EL (cell line): ENCODE measurements at places on chromosomes 11 and 22.

DNA sequence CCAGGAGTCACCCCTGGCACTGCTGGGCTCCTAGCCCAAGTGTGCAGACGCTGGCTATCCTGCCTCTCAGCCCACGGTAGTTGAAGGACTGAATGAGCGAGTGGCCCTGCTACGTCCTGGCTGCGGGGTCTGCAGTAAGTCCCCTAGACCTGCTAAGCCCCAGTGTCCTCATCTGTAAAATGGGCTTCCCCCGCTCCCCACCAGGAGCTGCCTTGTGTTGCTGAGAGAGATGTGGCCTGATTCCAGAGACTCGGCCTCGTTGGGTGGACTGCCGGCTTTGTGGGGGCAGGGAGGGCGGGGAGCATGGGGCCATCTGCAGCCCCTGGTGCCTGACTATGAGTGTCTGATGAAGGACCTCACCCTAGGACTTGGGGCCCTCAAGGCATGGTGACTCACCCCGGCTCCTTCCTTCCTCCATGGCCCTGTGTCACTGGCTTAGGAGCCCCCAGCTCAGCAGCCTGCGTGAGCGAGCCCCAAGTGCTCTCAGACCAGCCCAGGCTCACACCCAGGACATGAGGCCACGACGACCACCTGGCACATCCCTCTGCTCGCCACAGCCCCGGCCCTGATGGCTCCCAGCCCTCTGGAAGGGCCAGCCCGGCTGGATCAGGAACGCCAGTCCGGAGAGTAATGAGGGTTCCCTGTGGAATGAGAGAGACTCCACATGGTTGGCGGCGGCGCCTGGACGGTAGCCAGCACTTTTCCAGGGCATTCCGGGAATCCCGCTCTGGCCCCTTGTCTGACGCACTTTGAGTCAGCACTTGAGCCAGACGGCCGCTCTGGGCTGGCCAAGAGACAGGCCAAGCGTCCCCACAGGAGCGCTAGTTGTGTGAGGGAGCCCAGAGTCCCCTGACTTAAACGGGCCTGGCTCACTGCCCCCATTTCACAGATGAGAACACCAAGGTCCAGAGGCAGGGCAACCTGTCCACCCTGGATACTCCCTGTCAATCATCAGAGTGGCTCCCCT is 50.5 kb upstream of the SHISAL1 start:
- DNase-seq, result peak; percentile 98

DNA sequence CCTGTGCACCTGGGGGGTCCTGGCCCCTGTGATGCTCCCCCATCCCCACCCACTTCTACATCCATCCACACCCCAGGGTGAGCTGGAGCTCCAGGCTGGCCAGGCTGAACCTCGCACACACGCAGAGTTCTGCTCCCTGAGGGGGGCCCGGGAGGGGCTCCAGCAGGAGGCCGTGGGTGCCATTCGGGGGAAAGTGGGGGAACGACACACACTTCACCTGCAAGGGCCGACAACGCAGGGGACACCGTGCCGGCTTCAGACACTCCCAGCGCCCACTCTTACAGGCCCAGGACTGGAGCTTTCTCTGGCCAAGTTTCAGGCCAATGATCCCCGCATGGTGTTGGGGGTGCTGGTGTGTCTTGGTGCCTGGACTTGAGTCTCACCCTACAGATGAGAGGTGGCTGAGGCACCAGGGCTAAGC is 20.0 kb upstream of the TALDO1 start:
- DNase-seq, result no peak

DNA sequence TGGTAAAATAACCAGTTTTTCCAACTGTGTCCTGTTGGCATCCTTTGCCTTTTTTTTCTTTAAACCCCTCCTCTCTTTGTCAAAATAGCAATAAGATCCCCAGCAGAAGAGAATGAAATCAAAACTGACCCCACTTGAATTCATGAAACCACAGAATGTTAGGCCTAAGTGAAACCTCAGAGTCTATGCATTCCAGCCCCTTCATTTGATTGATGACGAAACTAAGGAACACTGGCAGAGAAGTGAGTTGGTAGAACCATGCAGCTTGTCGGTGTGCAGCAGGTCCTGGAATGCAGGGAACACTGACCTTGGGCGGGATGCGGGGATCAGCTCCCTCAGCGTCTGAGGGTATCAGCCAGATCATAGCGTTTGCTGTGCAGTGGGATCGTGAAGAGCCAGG is 57.5 kb downstream of the GRK3 start:
- DNase-seq, result peak; percentile 42

DNA sequence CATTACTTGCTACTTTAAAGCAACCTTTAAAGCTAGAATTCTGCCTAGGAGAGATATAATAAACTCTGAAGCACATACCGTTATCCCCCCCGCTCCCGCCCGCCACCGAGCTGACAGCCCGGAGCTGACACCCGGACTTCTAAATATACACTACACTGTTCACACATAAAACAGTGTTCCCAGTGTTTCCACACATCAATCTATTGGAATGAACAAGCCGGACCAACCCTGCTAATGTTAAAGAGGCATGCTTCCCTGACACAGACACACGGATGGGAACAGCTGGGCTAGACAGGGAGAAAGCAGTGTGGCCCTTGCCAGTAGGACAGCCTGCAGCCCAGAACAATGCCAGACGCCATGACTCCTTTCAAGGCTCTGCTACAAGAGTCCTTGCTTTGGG is 108.4 kb upstream of the CSNK2A3 start:
- no peak for DNase-seq

DNA sequence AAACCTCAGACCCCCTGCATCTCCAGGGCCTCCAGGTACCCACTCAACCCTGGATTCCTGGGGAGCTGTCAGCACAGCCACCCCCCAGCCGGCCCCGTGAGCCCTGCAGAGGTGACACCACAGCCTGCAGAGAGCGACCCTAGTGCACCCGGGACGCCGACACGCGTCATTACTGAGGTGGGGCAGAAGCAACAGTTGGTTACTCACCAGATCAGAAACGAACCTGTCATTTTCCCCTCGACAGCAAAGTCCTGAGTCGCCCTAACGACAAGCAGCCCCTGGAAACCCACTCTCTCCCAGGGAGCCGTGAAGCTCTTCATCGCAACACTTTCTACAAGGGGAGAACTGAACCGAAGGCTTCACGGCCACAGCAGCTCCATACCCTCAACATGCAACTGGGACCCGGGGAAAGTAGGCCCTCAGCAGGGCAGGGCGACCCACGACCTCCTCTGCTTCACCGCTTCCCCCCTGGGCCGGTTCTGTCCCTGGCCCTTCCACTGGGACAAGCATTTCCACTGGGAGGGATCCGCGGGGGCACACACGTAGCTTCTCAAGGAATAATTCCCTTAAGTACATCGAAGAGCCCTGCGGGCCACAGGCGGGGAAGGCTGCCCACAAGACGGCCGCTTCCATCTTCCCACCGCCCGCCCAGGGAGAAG is 1.6 kb downstream of the BRD1 start:
- DNase-seq, result peak; percentile 52

GRCh38 chr11:64385945-64386704 is 27.2 kb downstream of the RPS6KA4 start:
- peak; percentile 93 for DNase-seq

- no peak for DNase-seq
Observed at GRCh38 chr22:47295226-47295901, 532.9 kb downstream of the TBC1D22A start.
